NCI-H2171 treated with DMSO at 0.1 percent for 48 hours (cell line): ENCODE measurements at places on chromosomes 2 and 18.

GRCh38 chr2:15388406-15389325 lies 172.5 kb downstream of the NBAS start:
- DNase-seq = no peak

DNA sequence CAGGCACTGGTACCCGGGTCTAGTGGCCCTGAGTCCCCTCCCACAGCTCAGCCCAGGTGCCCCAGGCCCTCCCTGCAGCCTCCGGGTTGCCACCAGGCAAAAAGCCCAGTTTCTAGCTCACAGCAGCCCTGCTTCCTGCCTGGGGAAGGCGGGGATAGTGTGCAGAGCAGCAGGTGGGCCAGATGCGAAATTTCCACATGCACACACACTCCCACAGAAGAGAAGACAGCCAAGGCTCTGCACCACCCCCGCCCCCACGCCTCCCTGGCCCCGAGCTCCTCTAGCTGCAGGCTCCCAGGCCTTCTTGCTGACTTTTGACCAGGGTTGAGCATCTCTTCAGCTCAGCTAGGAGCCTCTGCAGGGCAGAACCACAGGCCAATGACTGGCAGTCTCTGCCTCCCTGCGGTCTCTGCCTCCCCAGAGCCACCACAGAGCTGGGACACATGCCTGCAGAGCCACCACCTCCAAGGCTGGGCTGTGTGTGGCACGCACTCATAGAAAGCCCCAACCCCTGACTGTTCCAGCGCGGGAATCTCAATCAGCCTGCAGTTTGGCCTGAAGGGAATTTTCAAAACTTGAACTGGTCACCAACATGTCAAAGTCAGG lies 7.2 kb downstream of the SLC66A2 start:
- peak; percentile 65 for DNase-seq

- no peak for DNase-seq
Observed at GRCh38 chr2:119477113-119477505, 45.5 kb downstream of the TMEM37 start.

GRCh38 chr2:44713170-44713569 lies 228.3 kb upstream of the SIX3 start:
- DNase-seq = no peak

- no peak for DNase-seq
Observed at GRCh38 chr2:20678086-20678395, 11.1 kb downstream of the GDF7 start.

- no peak for DNase-seq
Observed at GRCh38 chr2:119134775-119135174, 23.8 kb downstream of the C1QL2 start.

DNA sequence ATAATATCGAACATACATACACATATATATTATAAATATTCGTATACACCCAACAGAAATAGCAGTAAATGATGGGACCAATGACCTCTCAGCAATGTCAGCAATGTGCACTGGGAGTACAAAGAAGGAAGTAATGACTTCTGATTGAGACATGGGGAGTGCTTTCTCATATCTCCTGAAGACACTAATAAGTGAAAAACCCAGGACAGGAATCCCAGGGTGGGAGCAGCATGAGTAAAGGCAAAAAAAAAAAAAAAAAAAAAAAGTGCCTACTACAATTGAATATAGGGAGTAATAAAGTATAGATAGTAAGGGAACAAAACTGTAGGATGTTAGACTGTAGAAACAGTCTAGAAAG lies 491.3 kb downstream of the IRS1 start:
- no peak for DNase-seq

- no peak for DNase-seq
Observed at GRCh38 chr2:55962915-55963314, 39.3 kb upstream of the EFEMP1 start.

- DNase-seq = no peak
Observed at GRCh38 chr2:56715683-56716082, 531.9 kb downstream of the CCDC85A start.

- DNase-seq = no peak
Observed at GRCh38 chr2:119545754-119546446, 1.7 kb downstream of the CFAP221 start.

DNA sequence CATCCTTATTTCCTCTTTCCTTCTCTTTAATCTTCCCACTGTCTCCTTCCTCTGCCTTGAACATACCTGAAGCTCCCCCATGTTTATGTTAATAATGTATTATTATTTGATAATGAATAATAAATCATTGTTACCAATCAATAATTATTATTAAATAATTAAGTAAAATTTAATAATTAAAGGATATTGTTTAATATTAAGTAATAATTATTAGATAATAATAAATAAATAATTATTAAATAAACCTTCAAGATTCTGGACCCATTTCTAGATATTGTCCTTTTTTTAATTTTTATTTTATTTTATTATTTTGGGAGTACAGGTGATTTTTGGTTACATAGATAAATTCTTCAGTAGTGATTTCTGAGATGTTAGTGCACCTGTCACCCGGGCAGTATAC lies 7.4 kb upstream of the EVA1A start:
- no peak for DNase-seq

DNA sequence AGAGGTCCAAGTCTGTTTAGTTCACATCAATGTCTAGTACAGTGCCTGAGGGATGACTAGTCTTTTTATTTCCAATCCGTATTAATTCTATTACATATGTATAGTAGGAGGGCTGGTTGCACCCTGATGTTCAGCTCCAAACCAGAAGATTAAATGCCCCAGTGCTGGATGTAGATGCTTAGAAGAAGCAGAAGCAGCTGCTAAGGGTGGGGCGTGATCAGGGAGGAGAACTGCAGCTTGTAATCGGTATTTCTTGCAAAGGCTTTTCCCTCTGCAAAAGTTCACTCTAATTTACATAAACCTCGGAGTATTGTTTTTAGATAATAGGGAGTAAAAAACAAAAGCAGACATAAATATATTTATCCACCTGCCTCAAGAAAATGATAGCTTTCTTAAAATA lies 145.3 kb upstream of the ITGA4 start:
- no peak for DNase-seq

GRCh38 chr2:151029406-151030157 lies 232.1 kb downstream of the RBM43 start:
- no peak for DNase-seq

- no peak for DNase-seq
Observed at GRCh38 chr18:36518839-36519238, 221.3 kb downstream of the FHOD3 start.

DNA sequence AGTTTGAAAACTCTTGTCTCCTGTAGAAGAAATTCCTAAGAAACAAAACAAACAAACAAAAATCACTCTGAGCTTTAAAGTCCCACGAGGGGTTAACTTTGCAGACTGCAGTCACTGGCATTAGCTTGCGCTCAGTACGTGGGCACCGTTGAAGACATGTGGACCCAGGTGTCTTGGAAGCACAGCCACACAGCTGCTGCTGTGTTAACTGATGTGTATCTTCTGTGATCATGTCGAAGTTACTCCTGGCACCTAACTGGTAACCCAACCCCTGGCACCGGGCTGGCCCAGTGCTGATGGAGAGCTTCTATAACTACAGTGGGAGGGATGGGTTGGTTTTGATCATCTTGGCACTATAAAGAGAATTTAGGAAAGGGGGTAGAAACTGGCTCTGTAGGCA lies 51.6 kb upstream of the FHL2 start:
- peak; percentile 41 for DNase-seq

DNA sequence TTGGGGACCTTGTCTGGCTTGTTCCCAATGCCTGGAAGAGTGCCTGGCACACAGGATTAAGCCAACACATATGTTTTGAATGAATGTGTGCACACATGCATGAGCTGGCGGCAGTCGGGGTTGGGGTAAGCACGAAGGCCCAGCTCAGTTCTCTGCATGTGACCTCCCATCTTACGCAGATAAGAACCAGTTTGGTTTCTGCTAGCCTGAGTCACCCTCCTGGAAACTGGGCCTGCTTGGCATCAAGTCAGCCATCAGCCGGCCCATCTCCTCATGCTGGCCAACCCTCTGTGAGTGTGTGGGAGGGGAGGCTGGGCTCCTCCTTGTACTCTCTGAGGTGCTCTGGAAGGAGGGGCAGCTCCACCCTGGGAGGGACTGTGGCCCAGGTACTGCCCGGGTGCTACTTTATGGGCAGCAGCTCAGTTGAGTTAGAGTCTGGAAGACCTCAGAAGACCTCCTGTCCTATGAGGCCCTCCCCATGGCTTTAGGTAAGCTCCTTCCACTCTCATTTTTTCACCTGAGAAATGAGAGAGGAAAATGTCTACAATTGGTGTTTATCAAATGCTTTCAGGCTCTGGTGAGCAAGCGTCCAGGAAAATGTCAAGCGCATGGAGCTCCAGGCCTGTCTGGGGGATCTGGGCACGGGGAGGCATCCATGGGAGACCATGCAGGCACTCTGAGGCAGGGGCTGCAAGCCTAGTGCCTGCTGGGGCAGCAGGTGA lies 9.7 kb upstream of the IL1RN start:
- DNase-seq = no peak

GRCh38 chr2:210862283-210863065 lies 306.1 kb downstream of the CPS1 start:
- DNase-seq = peak; percentile 54

DNA sequence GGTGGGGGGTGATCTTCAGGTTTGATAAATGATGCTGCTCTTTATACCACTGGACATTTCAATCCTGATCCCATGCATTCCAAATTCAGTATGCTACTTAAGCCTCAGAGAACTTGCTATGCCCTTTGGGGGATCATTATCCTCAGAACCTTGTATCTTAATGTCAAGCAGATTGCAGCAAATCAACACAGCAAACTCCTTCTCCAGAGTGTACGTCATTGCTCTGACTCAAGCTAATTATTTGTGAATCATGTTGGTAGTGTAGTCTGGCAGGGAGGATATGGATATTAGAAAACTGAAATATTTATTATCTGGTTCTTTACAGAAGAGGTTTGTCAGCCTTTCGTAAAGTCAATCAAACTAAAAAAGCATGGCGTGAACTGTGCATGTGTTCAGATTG lies 562.5 kb upstream of the FAM98A start:
- no peak for DNase-seq

DNA sequence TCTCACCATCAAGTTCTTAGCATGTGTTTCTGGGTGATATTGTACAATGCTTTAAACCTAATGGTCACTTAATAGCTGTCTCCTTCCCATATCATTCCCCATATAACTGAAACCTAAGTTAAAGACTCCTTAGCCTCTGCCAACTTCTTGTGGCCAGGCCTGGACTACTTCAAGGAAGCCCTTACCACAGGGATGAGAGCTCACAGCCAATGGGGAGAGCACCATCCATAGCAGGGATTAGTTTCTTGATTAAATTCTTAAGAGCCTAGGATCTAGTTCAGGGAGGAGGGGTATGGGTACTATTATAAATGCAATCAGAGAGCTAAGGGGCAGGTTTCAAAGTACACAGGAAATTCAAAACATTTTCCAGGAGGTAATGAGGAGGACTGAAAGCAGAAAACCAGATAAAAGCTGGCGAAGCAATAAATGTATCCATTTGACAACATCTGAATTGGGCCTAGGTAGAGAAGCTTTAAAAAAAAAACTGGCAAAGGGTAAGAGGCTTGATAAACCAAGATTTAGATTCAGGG lies 34.8 kb upstream of the IHH start:
- no peak for DNase-seq

DNA sequence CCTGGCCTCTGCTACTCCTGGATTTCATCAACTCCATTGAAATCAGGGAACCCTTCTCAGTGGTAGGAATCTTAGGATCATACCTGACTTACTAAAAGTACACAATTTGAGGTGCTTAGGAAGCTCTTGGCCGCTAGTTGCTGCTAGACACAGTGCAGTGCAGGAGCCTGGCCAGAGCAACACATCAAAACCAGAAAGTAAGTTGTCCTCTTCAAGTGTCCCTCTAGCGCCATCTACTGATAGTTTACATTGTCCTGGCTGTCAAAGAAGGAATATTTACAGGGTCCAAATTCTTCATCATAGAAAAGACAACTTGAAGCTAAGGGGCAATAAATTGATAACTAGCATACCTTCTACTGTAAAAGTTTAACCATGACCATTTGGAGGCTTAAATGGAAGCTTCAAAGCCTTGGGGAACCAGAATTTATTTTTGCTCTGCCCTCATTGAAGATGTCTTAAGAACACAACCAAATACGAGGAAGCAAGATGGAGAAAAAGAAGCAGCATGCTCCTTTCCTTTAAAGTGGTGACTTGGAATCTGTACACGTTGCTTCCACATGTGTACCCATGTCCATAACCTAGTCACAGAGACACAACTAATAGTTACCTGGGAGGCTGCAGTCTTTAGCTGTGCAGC lies 889.1 kb upstream of the GCFC2 start:
- DNase-seq = peak; percentile 87

- no peak for DNase-seq
Observed at GRCh38 chr2:71560638-71561011, 107.3 kb downstream of the DYSF start.

DNA sequence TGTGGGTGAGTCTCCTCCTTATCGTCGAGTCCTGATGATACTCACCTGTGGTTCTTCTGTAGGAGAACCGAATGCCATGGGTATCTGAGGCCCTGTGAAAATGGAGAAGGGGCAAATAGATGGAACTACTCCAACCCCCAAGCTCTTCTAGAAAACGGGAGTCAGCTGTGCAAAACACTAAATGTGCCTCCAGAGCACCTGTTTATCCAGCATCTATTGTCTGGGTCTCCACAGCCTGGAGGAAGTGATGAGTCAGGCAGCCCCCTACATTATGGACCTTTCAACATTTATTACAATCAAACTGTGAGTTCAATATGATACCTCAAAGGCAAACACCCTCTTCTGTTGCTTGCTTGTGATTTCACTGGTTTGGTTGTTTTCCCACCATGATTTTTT lies 9.8 kb upstream of the LRRFIP1 start:
- DNase-seq = no peak

GRCh38 chr2:140085674-140086073 lies 1305.5 kb upstream of the NXPH2 start:
- DNase-seq = peak; percentile 32
